Mesenchymal stem cell (in vitro differentiated cells and primary cell): ENCODE measurements at places on chromosomes 7 and 10.

DNA sequence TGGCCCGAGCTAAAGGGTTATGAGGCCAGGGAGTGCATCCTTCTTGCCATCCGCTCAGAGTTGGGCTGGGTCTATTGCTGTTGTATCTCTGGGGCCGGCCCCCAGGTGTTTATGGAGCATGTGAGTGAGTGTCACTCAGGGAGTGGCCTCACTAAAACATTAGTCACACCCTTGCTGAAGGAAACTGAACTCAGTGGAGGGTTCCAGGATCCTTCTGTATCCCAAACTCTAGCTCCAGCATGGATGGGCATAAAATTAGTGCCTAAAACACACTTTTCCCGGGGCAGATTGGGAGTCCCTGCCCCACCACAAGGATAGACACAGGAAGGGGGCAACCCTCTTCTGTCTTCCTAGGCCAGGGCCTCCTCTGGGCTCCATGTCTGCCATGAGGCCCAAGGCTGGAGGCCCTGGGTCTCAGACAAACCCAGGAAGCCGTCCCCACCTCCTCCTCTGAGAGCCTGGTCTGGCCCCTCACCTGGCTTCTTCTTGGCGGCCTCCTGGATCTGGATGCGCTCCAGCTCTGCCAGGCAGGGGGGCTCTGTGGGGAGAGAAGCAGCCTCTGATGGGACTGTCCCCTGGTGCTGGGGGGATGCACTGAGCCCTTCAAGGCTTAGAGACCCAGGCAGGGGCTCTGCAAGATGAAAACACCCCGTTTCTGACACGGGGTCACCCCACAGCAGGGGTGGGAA, 24.5 kb downstream of the SPOCK2 start:
- no peak for DNase-seq

GRCh38 chr7:151859948-151860685, 16.8 kb downstream of the PRKAG2 start:
- DNase-seq, result no peak

GRCh38 chr10:106935978-106936451, 228.5 kb downstream of the SORCS1 start:
- DNase-seq, result no peak

DNA sequence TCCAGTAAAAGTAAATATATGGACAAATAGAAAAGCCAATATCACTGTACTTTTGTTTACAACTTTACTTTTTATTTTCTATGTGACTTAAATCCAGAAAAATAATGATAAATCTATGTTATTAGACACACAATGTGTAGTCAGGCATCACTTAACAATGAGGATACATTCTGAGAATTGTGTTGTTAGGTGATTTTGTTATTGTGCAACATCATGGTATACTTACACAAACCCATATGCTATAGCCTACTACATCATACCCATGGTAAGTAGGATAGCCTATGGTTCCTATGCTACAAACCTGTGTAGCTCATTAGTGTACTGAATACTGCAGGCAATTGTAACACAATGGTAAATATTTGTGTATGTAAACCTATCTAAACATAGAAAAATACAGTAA, 781.7 kb upstream of the GHITM start:
- no peak for DNase-seq

DNA sequence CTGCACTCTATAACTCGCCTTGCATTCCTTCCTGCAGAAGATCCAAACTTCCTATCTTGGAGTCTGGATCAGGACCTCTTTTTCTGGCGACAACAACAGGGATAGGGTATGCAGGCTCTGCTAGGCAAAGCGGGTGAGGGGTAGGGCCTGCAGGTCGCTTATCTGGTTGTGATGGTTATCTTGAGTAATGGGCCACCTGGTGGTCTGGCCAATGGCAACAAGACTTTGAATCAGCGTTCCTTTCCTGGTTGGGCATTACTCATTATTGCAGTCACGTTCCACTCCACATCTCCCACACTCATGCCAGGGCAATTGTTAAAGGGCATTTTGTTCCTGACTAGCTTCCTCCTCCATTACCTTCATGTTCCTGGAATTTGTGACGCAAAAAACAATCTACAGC, 48.4 kb upstream of the PLXDC2 start:
- peak; percentile 15 for DNase-seq

- no peak for DNase-seq
These were observed 34.0 kb upstream of the SH2D4B start for GRCh38 chr10:80503584-80504157.

- no peak for DNase-seq
These were observed 76.7 kb upstream of the SAMD8 start for GRCh38 chr10:75034714-75035258.

- no peak for DNase-seq
These were observed 70.3 kb downstream of the OGDH start for GRCh38 chr7:44676776-44677175.

GRCh38 chr10:73889014-73889413, 14.7 kb upstream of the CAMK2G start:
- peak; percentile 78 for DNase-seq

GRCh38 chr10:509361-510102, 179.9 kb downstream of the DIP2C start:
- DNase-seq, result no peak

- no peak for DNase-seq
These were observed 112.9 kb downstream of the KIF20B start for GRCh38 chr10:89814278-89814677.

GRCh38 chr7:108384716-108385483, 71.3 kb downstream of the NRCAM start:
- DNase-seq, result no peak

- DNase-seq, result no peak
These were observed 110.6 kb downstream of the BTRC start for GRCh38 chr10:101464599-101464998.

- peak; percentile 86 for DNase-seq
These were observed 92.9 kb downstream of the CPED1 start for GRCh38 chr7:121081327-121081936.

DNA sequence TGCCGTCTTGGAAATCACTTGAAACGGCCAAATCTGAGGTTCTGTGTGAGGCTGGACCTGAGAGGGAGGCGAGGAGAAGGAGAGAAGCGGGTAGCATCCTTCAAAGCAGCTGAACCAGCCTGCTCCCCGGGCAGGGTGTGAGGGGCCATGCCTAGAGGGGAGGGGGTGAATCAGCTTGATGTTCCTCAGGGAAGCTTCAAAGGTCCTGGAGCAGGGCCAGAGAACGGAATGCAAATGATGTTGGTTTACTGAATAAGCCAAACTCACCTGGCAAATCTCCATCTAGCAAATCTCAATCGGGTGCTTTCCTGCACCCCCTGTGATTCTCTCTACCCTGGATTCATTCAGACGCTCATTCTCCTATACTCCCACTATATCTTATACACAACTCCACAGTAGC, 226.9 kb downstream of the WDR11 start:
- DNase-seq, result no peak
